ENCODE measurements at places on chromosomes 3 and 15.

GRCh38 chr3:30680789-30681648, 74.6 kb downstream of the TGFBR2 start:
- no peak for DNase-seq

- no peak for DNase-seq
Measured at GRCh38 chr3:126313166-126313565, 44.0 kb downstream of the KLF15 start.

- no peak for DNase-seq
Measured at GRCh38 chr3:190579514-190580137, 65.7 kb downstream of the IL1RAP start.

GRCh38 chr15:100030586-100031229, 297.5 kb upstream of the LYSMD4 start:
- DNase-seq = no peak

DNA sequence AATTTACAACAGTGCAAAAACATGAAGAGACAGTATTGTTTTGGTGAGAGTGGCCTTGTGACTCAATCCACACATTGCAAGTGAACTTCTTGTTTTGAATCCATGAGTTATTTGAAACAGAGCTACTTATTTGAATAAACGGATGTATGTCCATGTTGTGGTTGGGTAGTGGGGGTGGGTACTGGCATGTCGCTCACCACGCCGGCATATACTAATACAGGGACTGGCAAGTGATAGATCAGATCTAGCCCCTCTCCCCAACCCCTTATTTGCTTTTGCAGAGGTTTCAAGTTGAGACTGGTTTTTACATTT, 83.8 kb downstream of the EDEM1 start:
- DNase-seq = no peak

GRCh38 chr15:71800835-71801745, 9.3 kb upstream of the NR2E3 start:
- DNase-seq = no peak

- no peak for DNase-seq
Measured at GRCh38 chr3:46851364-46852333, 11.6 kb downstream of the MYL3 start.

DNA sequence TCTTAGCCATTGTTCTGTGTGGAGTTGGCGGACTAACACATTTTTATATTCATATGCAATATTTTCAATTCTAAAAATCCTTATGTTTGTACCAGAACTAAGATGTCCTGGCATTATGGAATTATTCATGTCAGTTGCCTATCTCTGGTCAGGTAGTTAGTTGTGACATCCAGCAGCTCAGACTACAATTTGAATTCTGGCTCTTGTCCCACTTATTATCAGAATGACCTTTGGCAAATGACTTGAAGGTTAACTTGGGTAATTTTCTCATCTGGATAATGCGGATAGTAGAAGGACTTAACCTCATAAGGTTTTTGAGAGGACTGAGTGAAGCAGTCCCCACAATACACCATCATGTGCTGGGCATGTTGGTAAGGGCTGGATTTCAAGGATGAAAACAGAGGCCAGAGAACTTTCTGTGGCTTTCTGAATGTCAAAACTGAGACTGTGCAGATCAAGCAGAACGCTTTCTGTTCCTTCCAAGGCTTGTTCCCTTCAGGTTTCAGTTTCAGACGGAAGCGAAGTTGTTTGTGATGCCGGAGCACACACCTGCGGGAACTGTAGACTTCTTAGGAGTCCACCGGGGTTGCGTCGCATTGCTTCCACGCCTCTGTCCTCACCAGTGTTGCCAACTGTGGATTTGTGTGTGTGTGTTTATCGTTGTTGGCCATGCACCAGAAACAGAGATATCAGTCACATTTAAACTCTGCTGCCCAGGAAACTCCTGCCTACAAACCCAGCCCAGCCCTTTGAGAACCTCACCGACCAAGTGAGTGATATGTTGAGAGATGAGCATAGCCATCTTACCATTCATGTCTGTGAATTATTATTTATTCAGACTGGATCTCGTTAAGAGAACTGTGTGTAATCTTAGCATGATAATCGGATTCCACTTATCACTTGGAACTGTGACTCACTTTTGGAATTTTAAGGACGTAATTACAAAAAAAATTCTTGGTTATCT, 76.0 kb downstream of the PTPRG start:
- no peak for DNase-seq

DNA sequence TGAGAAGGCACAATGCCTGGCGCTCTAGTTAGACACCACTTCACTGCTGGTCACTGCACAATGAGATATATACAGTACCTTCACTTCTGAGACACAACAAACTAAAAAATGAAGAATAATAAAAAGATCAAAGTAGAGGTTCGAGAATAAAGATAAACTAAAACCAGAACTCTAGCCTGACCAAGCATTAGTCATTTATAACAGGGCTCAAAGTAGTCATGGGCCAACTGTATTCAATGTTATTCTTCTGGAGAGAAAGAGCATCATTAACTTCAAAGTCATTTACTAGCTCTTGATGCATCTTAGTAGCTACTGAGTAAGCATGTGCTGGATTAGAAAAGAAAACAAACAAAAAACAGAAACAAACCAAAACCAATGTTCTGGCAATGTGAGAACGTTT, 145.2 kb downstream of the SSR3 start:
- DNase-seq = no peak

- DNase-seq = no peak
Measured at GRCh38 chr3:153087595-153088566, 74.1 kb upstream of the RAP2B start.
